ENCODE measurements at places on chromosomes 6 and 20.

GRCh38 chr6:87152526-87152955, 2.8 kb upstream of the ZNF292 start:
- DNase-seq: peak; percentile 11

DNA sequence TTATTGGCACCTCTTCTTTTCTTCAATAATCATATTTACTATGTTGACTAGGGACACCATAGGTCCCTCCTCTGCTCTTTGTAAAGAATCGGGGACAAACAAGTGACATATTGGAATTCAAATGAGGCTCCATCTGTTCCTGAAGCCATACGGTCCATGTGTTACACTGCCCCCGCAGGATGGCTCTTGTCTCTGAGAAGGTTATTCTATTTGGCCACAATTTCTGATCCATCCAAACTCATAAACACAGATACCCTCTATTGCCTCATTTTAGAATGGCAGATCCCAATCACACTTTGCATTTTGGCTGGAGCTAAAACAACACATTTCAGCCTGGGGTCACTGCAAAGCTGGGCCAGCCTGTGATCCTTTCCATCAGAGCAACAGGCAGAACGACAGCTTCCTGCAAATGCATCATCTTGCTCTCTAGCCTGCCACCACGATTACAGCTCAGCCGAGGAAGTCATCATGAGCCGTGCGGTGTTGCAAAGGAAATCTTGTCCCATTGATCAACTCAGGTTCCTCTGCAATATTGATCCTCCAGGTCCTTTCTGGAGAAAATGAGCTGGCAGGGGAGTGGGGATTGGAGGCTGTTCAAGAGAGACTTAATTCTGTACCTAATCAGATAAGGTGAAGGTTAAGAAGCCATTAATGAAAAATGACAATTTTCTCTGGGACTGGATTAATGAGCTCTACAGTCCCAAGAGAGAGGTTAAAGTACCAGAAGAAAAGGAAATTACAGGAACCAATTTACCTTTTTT, 73.1 kb downstream of the AGPAT4 start:
- no peak for DNase-seq

DNA sequence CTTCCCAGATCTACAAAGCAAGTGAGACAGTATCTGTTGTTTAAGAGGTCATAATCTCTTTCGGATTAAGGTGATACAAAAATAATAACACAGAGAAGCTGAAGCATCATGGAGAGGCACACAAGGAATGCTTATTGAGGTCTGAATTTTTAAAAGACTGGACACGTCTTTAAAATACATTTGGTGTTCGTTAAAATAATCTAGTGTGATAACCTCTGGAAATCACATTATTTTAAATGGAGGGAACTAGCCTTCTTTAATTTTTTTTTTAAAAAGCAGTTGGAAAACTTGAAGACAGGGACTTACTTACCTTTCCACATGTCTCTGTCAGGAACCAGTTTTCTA, 1.9 kb upstream of the LRRC1 start:
- no peak for DNase-seq

DNA sequence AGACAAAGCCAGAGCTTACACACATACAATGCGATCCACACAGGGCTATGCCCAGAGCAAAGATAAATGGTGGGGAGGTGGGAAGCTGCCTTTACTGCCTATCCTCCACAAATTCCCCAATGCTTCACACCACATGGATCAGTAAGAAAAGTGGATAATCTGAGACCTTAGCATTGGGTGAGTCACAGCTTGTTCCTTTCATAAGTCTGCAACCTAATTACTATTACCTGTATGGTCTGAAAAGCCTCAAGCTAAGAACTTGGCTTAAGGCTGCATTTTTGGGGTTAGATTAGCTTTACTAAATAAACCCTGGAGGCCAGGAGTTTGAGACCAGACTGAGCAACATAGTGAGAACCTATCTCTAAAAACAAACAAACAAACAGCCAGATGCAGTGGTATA, 66.0 kb upstream of the BTBD3 start:
- no peak for DNase-seq

GRCh38 chr6:151075930-151076555, 163.7 kb upstream of the AKAP12 start:
- peak; percentile 56 for DNase-seq

GRCh38 chr6:33320315-33321181, 3.0 kb upstream of the ZBTB22 start:
- DNase-seq: peak; percentile 78

- DNase-seq: peak; percentile 45
Observed at GRCh38 chr6:111764238-111765175, 108.7 kb downstream of the FYN start.

DNA sequence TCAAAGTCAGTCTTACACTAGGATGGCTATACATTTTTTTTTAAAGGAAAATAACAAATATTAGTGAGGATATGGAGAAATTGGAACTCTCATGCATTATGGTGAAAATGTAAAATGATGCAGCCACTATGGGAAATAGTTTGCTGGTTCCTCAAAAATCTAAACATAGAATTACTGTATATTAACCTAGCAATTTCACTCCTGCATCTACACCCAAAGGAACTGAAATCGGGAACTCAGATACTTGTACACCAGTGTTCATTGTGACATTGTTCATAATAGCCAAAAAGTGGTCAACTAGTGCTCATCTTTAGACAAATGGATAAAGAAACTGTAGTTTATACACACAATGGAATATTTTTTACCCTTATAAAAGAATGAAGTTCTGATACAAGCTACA, 110.7 kb downstream of the UTRN start:
- DNase-seq: no peak

- no peak for DNase-seq
Observed at GRCh38 chr20:8408587-8409307, 276.7 kb downstream of the PLCB1 start.

GRCh38 chr20:7926767-7927166, 13.5 kb downstream of the HAO1 start:
- peak; percentile 48 for DNase-seq

DNA sequence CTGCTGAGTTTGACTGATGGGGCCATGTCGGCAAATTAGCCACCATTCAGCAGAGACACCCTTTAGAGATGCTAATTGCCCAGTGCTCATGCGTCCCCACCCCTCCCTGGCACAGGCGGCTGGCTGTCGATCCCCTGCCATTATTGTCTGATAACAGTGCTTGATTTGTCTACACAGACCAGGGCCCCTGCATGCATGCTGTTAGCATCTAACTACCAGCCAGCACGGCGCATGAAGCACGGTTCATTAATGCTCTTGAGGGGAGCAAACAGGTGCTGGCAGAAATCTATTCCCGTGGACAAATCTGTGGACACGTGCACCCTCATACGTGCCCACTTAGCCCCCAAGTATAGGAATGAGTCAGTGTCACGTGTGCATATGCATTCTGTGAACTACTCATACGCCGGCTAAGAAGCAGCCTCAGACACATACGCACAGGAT, 32.2 kb downstream of the KCNB1 start:
- no peak for DNase-seq

GRCh38 chr6:116352515-116353471, 18.0 kb upstream of the DSE start:
- peak; percentile 70 for DNase-seq

DNA sequence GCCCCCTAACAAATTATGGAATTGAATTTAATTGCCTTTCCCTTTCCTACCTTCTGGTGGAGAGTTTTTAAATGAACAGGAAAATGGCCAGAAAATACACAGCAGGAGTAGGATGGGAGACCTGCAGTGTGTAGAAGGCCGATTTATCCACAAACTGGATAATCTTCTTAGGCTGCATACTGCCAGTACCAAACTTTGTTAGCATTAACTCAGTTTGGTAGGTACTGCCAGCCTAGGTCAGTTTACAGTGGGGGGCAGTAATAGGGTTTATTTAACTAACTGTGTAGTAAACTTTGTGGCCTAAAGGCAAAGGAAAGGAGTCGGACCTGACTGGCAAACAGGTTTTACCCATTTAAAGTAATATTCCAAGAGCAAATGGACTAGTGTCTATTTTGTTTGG, 4.6 kb downstream of the NCOA3 start:
- DNase-seq: no peak

GRCh38 chr6:42777126-42777822, 4.6 kb upstream of the BICRAL start:
- DNase-seq: peak; percentile 74

DNA sequence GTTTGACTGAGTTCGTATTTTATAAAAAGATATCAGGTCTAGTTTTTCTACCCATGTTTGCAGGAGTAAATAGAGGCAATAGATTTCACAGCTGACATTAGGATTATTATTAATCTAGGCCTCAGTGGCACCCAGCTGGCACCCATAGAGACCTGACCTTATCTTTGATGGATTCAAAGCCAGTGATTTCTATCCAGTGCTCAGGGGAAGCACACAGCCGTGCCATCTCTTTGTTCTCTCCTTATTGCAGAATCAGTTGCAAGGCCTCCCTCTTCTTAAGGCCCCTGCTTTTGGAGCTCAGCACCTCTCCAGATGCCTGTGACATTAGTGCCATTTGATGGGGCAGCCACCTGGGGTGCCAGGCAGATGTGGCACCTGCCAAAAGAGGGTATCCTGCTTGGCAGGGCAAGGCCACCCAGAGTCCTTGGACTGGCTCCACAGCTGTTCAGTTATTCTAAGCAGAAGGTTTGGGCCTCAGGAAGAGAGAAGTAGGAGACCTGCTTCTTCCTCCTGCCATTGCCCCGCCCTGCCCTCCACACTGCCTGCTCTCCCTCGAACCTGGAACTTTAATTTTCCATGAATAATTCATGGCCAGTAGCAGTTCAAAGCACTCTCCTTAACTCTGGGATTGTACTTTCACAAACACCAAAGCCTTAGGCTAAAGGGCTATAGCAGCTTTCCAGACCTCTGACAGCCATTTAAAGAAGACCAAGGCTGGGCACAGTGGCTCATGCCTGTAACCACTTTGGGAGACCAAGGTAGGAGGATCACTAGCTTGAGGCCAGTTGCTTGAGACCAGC, 206.3 kb downstream of the ZDHHC14 start:
- DNase-seq: no peak

DNA sequence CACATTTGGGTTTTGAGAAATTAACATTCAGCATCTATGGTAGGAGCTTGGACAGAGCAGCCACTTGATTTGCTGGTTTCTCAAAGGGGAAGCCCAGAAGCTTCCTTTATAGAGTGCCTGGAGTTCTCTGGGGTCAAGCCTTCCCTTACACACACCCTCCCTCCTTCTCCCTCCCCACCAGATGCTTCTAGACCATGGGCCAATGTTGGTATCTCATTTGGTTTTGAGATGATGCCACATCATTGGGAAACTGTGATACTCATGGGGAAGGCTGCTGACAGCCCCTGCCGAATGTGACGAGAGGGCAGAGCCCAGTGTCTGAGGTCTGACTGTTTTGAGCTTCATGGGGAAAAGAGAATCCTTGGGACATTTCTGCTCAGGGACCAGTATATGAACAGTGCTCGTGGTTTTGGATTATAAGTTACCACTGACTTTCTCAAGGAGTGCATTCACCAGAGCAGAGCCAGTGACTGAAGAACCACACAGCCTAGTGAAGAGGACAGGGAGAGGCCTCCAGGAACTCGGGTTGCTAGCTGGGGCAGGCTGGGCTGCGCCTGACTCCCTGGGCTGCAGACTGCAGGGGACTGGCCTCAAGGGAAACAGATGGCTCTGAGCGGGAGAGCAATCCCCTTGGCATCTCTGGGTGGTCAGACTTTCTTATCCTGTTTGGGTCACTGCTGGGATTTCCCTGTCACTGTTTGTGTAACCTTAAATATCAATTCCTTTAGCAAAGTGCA, 46.4 kb upstream of the CST5 start:
- no peak for DNase-seq

DNA sequence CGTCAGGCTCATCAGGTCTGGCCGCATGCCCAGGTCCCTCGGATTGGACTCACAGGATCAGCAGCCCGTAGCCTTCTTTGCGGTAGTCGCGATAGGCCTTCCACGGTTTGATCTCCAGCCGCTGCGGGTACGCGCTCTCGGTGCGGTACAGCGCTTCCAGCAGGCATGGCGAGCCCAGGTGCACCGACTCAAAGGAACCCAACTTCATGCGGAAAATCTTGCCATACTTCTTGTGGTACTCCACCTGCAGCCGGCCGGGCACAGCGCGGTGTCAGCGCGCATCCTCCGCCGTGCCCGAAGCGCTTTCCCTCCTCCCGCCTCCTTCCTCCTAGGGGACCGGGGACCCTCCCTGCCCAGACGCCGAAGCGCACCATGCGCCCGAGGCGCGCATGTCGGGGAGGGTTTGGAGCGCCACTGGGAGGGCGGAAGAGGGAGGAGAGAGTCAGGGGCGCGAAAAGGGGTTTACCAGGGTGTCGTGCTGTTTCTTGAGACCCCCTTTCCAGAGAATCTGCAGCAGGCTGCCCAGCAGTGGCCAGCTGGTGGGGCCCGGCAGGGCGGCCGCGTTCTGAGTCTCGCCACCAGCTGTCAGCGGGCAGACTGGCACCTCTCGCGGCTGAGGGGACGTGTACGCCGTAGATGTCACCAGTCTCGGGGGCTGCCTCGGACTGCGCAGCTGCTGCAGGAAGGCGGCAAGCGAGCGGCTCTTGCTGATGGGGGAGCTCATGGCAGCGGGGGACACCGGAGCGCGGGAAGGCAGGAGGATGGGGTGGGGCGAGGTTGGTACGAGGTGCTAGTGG, 732 bp downstream of the CYP24A1 start:
- peak; percentile 29 for DNase-seq

- no peak for DNase-seq
Observed at GRCh38 chr6:140045116-140045515, 670.7 kb upstream of the CITED2 start.

DNA sequence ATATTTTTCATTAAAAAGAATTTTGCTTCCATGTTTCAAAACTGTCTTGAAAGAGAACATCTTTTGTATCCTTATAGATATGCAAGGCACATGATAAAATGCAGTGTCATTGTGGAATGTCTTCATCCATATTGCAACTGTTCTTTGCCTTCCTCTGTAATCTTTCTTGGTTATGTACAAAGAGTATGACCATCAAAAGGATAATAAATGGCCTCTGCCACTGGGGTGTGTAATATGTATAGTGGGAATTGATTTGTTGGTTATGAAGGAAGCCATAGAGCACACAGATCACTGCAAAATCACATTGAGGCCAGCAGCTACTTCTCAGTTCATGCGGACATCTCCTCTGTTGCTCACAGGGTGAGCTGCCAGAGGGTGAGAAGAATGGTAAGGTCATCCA, 703.5 kb downstream of the TFAP2A start:
- DNase-seq: no peak

GRCh38 chr6:35181933-35182612, 31.7 kb upstream of the SCUBE3 start:
- peak; percentile 87 for DNase-seq

GRCh38 chr6:90793771-90794170, 206.9 kb upstream of the MAP3K7 start:
- no peak for DNase-seq

GRCh38 chr6:163935158-163935762, 520.7 kb downstream of the QKI start:
- peak; percentile 37 for DNase-seq

GRCh38 chr20:61731363-61732181, 334.1 kb downstream of the TAF4 start:
- peak; percentile 68 for DNase-seq

DNA sequence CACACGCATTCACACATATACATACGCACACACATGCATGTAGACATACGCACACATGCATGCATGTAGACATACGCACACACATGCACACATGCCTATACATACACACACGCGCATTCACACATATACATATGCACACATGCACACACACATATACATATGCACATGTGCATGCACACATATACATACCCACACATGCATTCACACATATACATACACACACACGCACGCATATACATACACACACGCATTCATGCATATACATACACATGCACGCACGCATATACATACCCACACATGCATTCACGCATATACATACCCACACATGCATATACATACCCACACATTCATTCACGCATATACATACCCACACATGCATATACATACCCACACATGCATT, 80.5 kb downstream of the WDR27 start:
- no peak for DNase-seq

Measured in fibroblast of skin of abdomen (primary cell).